Mesothelial cell of epicardium (in vitro differentiated cells): ENCODE measurements at places on chromosomes 12 and 14.

- DNase-seq = no peak
Measured at GRCh38 chr12:7411343-7411742, 32.6 kb downstream of the CD163L1 start.

DNA sequence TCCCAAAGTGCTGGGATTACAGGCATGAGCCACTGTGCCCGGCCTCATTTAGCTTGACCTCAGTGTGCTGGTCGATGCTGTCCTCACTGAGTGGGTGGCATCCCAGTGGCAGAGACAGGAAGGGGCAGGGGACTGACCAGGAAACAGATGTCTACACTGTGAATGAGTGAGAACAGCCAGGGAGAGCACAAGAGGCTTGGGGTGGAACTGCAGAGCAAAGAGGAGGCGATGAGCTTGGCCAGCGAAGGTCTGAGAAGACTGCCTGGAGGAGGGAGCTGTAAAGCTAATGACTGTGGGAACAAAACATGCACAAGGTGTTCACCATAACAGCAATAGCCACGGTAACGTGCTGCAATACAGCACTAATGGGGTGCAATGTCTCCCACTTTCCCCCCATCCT, 57.2 kb upstream of the BEGAIN start:
- DNase-seq = no peak

GRCh38 chr12:20505056-20505455, 136.7 kb downstream of the PDE3A start:
- DNase-seq = no peak

GRCh38 chr14:60502541-60502940, 6.4 kb upstream of the SIX6 start:
- DNase-seq = no peak

- DNase-seq = peak; percentile 89
Measured at GRCh38 chr14:105351920-105352851, 37.6 kb downstream of the PACS2 start.

- no peak for DNase-seq
Measured at GRCh38 chr12:131755305-131756113, 44.6 kb downstream of the SFSWAP start.

GRCh38 chr14:37466003-37466622, 128.9 kb downstream of the FOXA1 start:
- DNase-seq = no peak

- no peak for DNase-seq
Measured at GRCh38 chr12:112112409-112113133, 4.0 kb upstream of the NAA25 start.

DNA sequence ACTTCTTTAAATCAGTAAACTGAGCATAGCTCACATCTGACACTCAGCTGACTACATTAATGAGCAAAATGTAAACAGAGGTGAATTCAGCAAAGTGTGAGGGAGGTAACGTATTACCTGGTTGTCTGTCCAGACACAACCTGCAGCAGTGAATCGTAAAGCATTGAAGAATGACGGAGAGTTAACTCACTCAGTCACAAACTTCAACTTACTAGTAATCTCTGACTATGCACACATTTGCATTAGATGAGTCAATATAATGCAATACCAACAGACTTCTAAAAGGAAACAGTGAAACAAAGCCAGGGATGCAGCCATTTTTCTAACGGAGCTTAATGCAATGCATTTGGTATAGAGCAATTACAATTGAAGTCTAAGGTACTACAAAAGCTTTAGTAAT, 40.0 kb downstream of the STX2 start:
- DNase-seq = no peak

GRCh38 chr14:88069677-88070076, 64.7 kb downstream of the GPR65 start:
- no peak for DNase-seq
